Neural crest cell (in vitro differentiated cells): ENCODE measurements at places on chromosomes 4 and X. TPM values are rescaled to one million over a fixed set of nuclear protein-coding genes. Genes with fewer than 3 reads are reported as not detected.
A peak's percentile ranks its signal among the peaks of the same experiment; 100 is the strongest.

DNA sequence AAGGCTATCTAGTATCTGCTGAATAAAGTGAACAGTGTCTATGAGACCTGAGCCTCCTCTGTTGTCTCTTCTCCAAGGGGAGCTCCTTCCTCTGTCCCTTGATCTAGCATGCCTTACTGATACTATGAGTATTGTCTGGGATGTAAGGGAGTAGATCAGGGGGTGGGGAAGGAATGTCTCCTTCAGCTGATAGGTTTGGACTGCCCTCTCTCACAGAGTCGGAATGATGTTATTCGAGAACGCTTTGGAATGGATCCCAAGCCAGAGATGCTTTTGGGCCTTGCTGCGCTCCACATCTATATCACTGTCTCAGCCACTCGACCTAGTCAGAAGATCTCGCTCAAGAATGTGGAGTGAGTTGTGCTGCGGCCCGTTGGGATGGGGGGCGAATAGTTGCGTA, 68.3 kb upstream of the PRPS1 start:
- DNase-seq: no peak

DNA sequence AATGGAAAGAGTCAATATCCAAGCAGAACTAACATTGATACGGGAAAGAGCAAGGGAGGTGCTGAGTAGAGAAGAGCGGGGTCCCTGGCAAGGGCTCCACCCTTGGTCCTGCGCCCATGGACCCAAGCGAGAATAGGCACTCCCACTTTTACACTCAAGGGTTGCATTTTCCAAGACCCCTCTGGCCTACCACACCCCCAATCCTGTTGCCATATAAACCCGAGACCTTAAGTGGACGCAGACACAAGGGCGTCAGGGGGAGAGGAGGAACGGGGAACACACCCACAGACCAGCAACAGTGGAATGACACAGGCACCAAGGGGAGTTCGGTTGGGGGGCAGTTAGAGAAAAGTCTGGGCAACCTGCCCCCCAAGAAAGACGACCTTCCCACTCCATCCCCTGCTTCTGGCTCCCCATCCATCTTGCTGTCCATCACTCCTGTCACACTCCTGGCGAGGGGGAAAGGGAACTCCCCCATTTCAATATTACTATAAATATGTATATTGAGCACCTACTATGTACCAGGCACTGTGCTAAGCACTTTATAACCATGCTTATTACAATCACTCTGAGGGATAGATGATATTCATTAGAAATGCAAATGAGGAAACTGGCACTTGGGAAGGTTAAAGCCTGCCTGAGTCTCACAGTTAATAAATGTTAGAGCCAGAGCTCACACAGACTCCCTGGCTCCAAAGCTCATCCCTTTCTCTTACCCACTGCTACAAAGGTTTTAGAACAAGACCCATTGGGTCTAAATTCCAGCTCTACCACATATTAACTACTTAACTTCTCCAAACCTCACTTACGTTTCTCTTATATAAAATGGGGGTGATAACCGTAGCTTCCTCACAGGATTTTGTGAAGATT, 51.7 kb downstream of the SCD5 start:
- no peak for DNase-seq

GRCh38 chrX:130419263-130419662, 17.5 kb downstream of the RBMX2 start:
- DNase-seq: no peak

GRCh38 chr4:6308899-6309643, 39.4 kb downstream of the WFS1 start:
- DNase-seq: peak; percentile 18

DNA sequence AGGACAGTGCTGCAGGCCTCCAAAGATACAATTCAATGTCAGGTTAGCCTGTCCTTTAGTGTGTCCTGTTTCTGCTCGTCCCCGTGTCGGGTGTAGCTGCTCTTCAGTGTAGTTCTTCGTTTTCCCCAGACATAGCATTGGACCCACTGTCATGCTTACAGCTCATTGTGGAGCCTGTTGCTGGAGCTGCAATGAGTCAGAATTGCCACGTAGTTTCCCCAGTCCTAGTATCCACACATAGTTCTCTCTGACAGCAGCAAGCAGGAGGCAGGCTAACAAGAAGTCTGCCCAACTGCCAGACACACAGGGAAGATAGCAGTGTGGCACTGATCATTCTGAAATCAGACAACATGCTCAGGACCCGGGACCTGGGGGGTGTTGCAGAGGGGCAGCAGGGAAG, 49.2 kb downstream of the MOSPD2 start:
- DNase-seq: no peak

GRCh38 chr4:163679189-163679588, 184.7 kb downstream of the TMA16 start:
- no peak for DNase-seq

GRCh38 chr4:163588532-163588931, 94.0 kb downstream of the TMA16 start:
- DNase-seq: no peak

- no peak for DNase-seq
These were observed 85.5 kb downstream of the NFKB1 start for GRCh38 chr4:102586644-102587021.

DNA sequence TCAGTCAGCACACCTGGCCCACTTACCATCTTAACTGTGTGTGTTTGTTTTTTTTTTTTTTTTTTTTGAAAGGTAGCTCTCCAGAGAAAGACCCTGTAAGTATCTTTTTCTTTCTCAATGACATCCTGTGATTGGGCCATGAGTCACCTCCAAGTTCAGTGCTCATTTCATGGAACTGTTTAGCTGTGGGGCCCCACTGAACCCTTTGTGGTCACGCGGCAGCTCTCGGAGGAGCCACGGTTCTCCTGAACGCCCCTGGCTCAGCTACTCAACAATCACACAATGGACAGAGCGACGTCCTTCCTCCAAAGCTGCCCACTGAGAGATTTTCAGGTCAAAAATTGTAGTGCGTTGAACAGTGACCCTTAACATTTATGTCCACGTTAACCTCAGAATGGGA, 14.2 kb upstream of the IL3RA start:
- no peak for DNase-seq

GRCh38 chrX:39869846-39870601, 227.7 kb downstream of the BCOR start:
- no peak for DNase-seq

GRCh38 chr4:3783693-3784306, 17.6 kb downstream of the ADRA2C start:
- DNase-seq: peak; percentile 41

DNA sequence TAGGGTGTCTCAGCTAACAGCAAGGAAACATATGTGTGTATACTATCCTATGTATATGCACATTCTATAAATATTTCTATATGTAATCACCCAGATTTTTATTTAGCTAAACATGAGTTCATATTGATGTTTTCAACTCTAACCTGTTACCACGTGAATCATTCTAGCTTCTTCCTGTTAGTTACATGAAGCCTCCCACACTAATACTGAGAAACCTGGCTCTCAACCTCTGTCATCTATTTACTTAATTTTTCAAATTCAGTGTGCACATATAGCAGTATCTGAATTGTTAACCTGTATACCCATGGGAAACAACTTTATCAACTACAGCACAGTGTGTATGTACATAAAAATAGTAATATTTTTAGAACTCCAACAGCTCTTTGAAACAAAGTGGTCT, 57.3 kb downstream of the KLF8 start:
- DNase-seq: no peak

DNA sequence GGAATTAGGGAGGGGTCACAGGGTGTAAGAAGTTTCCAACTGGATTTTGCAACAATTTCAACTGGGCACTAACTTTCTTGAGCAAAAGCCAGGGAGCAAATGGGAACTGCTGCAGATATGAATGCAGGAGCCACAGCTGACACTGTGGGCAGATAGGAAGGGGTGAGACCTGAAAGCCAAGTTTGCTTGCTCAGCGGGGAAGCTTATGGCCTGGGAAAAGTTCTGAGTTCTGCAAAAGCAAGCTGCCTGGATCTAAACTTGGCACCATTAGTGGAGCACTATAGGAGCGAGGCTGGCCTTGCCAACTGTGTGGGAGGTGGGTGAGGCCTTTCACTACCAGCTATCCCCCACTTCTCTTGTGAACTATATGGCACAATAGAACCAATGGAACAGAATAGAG, 11.1 kb downstream of the CYSLTR1 start:
- no peak for DNase-seq

DNA sequence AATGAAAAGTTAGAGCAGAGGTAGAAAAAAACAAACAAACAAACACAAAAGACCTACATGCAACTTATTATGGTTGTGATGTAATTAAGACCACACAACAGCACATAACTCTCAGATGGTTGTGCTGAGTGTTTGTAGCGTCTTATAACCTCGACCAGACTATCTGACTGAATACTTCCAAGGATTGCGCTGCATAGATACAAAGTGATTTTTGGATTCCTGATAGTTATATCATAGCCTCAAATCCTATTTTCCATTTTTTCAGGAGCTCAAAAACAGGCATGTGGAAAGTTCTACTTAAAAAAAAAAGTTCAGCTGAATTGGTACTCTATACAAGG, 236.1 kb downstream of the SPRY1 start:
- DNase-seq: no peak

- DNase-seq: no peak
These were observed 5.8 kb downstream of the MID1IP1 start for GRCh38 chrX:38806875-38807621.

DNA sequence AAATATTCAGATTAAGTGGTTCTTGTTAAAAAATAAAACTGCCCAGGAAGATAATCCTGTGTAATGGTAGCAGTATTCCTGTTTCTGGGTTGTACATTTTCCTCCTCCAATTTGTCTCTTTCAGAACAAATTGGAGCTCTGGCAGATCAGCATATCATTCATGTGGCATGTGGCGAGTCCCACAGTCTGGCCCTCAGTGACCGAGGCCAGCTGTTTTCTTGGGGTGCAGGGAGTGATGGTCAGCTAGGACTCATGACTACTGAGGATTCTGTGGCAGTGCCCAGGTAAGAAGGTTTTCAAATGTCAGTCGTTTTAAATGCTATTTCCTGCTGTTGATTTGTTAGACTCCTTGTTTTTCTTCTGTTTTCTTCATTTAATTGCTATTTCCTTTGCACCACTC, 47.9 kb downstream of the NAP1L5 start:
- DNase-seq: no peak

DNA sequence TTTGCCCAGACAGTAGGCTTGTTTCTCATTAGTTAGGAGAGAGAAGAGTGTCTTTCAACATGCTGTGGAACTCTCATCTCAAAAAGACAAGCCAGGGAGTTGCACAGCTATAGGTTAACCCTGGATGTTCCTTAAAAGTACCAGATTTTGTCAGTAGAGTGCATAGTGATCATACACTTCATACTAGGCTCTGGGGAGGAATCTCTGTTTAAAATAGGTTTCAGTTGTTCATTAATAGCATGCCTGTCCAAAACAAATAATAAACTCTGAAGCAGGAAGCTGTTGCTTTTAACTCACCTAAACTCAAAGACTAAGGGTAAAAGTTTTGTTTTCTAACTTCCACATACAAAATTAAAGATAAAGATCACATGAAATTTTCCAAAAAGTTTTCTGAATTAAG, 1948.4 kb downstream of the C4orf33 start:
- DNase-seq: no peak

DNA sequence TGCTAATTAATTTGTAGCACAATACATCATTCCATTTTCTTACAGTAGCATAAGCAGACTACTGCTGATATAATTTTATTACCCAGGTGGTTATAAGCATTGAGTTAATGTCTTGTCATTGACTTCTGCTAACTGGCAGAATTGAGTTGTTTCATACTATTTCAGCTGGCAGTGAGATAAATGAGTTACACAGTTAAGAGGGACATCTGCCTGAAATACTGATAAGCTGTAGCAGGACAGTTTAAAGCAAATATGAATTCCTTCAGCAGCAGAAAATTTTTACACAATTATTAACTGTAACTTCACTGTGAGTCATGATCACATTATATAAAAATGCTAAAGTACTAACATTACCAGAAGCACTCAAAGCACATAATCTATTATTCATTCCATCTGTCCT, 326.8 kb downstream of the INPP4B start:
- DNase-seq: no peak

GRCh38 chrX:148722966-148723365, 222.5 kb downstream of the AFF2 start:
- DNase-seq: no peak

GRCh38 chr4:54940996-54941865, 184.2 kb downstream of the KDR start:
- no peak for DNase-seq

PYURF gene
- total RNA-seq: 61.3 and 64.3 TPM in 2 replicates

SMAD1 gene
- total RNA-seq: 26.8 and 28.6 TPM in 2 replicates

ERCC6L gene
- total RNA-seq: 13.3 and 14.2 TPM in 2 replicates

NKX3-2 gene
- total RNA-seq: 3.3 and 4.0 TPM in 2 replicates

MAGED4B gene
- 175 and 191 TPM in 2 replicates for total RNA-seq

CLIC2 gene
- total RNA-seq: 0.77 and 2.2 TPM in 2 replicates

ADGRG2 gene
- 0.20 and 0.21 TPM in 2 replicates for total RNA-seq

DMP1 gene
- total RNA-seq: not detected in 2 replicates

SSX4B gene
- total RNA-seq: not detected in 2 replicates

PCSK1N gene
- total RNA-seq: 9.3 and 12.7 TPM in 2 replicates

FAM184B gene
- total RNA-seq: 0.12 and 0.16 TPM in 2 replicates

CSTF2 gene
- 28.7 and 30.1 TPM in 2 replicates for total RNA-seq

CASP6 gene
- total RNA-seq: 25.4 and 28.0 TPM in 2 replicates

SMIM10 gene
- 2.6 and 2.7 TPM in 2 replicates for total RNA-seq

MTNR1A gene
- total RNA-seq: 0.98 and 1.2 TPM in 2 replicates
